ENCODE measurements at places on chromosomes 2 and 18.

- DNase-seq = no peak
Observed at GRCh38 chr2:189267925-189268579, 88.5 kb upstream of the COL5A2 start.

DNA sequence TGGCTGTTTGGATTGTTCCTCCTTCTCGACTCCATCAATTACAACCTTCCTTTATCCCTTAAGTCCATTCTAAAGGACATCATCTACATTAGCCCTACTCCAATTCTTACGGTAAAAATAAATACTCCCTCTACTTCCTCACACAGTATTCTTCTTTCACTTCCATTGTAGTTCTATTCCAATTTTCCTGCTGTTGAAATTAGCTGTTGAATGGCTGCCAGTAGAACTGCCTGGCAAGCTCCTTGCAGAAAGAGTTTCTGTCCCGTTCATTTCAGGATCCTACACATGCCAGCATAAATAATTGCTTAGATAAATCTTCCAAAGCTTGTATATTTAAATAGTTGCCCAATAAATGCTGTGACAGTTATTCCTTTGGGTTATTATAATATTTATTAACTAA is 459.3 kb upstream of the TRIB2 start:
- no peak for DNase-seq

GRCh38 chr2:149076863-149077412 is 38.4 kb downstream of the LYPD6B start:
- no peak for DNase-seq

GRCh38 chr18:58525517-58525916 is 103.4 kb downstream of the ALPK2 start:
- DNase-seq = no peak

DNA sequence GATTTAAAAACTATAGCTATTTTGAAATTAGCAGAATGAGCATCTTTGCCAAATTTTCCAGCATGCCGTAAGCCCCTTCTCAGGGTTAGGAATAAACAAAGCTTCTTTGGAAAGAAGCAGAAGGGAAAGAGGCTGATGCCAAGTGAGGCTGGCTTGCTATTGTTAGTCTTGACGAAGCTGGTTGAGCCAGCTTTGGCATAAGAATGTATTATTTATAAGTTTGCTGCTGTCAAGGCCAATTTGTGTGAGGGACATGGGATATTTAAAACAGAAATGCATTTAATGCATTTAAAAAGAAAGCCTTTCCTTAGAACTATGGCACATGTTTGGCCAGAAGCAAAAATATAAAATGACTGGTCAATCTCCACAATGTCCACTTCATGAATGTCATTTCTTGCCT is 52.5 kb upstream of the TTN start:
- no peak for DNase-seq

GRCh38 chr2:31136000-31136399 is 2.2 kb downstream of the GALNT14 start:
- no peak for DNase-seq

- no peak for DNase-seq
Observed at GRCh38 chr2:15583826-15584225, 7.8 kb upstream of the DDX1 start.

GRCh38 chr2:72897785-72898584 is 10.8 kb downstream of the SPR start:
- no peak for DNase-seq
